ENCODE measurements at places on chromosomes 6 and 20.
A peak's percentile ranks its signal among the peaks of the same experiment; 100 is the strongest.

- DNase-seq = no peak
Observed at GRCh38 chr20:1371202-1371782, 21.6 kb downstream of the FKBP1A start.

DNA sequence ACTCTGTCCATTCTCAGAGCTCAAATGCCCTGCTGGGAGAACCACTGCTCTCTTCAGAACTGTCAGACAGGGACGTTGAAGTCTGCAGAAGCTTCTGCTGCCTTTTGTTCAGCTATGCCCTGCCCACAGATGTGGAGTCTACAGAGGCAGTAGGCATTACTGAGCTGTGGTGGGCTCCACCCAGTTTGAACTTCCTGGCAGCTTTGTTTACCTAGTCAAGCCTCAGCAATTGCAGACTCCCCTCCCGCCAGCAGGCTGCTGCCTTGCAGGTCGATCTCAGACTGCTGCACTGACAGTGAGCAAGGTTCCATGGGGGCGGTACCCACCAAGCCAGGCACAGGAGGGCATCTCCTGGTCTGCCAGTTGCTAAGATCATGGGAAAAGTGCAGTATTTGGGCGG lies 21.8 kb upstream of the UFL1 start:
- no peak for DNase-seq

DNA sequence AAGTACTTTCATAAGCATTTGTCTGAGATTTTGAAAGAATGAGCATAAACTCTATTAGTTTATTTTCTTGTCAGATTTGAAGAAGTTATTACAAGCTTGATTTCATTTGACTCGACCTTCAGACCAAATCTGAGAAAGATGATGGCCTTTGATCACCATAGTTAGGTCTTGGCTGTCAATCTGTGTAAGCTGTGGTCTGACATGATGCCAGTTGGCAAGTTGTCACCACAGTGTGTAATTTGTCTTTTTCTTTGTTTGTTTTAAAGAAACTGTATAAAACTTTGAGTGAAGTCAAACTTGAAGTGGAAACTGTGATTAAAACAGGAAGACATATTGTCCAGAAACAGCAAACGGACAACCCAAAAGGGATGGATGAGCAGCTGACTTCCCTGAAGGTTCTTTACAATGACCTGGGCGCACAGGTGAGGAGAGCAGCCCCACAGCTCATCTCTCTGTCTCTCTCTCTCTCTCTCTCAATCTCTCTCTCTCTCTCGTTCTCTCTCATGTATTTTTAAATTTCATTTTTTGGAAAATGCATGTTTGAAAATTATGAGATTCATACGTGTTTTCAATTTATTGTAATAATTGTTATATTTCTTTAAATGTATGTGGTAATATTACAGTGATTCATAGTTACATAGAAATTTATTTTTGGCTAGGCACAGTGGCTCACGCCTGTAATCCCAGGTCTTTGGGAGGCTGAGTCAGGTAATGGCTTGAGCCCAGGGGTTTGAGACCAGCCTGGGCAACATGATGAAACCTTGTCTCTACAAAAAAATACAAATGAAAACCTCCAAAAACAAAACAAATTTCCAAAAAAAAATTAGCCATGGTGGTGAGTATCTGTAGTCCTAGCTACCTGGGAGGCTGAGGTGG lies 208.1 kb downstream of the UTRN start:
- DNase-seq = no peak

GRCh38 chr6:136072691-136073090 lies 177.4 kb downstream of the MTFR2 start:
- no peak for DNase-seq

- no peak for DNase-seq
Observed at GRCh38 chr6:128158496-128158895, 257.6 kb upstream of the THEMIS start.

DNA sequence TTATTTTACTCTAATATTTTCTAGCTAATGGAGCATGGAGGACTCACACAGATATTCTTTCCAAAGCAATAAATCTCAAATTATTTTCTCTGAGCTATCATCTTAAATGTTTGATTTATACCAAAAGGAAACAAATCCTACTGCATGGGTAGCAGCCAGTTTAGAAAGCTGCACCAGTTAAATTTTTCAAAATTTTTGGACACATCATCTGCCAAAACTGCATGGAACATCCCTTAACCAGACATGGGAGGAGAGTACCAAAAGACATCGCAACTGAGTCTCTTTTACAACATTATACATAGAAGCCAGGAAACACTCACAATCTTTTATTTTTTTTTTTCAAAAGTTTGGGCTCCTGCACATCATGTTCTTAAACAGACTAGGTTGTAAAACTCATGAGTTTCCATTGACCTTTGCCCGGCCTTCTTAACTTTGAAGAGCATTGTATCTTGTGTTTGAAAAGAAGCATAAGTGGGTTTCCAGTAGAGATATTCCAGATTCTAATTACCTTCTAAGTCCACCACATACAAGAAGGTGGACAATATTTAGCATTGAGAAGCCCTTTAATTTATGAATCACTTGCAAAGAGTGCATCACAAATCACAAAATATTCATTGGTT lies 87.7 kb upstream of the HMGCLL1 start:
- DNase-seq = no peak

DNA sequence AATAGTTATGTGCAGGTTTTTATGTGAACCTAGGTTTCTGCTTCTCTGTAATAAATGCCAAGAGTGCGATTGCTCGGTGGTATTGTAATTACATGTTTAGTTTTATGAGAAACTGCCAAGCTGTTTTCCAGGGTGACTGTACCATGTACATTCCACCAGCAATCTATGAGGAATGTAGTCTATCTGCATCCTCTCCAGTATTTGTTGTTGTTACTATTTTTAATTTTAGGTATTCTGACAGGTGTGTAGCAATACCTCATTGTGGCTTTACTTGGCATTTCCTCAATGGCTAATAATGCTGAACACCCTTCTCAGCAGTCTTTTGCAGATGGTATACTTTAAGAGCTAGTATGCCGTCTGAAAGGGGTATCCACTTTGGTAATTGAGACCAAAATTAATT lies 142.1 kb downstream of the BMP2 start:
- DNase-seq = no peak

DNA sequence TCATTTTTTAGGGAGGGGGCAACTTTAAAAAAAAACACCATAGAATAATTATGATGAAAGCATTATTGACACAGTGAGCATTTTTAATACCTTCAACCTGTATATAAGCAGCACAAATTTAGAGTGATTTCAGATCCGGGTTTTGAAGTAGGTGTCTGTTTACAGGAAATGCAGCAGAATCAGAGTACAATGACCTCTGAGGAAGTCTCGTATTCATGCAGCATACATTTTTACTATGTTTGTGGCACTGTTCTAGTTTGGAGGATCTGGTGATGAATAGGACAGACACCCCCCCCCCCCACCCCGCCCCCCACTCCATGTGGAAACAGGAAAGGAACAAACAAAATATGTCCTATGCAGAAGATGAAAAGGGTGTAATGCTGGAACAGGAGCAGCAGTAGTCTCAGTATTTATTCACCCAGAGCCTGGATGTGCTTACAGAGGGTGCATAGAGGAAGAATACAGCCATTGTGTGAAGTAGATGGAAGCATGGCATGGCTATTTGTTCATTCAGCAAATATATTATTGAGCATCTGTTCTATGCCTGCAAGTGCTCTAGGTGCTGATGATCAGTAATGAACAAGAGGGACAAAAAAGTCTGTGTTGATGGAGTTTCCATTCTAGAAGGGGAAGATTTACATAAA lies 19.7 kb downstream of the VAPB start:
- DNase-seq = no peak

GRCh38 chr6:11769244-11769643 lies 9.4 kb downstream of the ADTRP start:
- DNase-seq = no peak

DNA sequence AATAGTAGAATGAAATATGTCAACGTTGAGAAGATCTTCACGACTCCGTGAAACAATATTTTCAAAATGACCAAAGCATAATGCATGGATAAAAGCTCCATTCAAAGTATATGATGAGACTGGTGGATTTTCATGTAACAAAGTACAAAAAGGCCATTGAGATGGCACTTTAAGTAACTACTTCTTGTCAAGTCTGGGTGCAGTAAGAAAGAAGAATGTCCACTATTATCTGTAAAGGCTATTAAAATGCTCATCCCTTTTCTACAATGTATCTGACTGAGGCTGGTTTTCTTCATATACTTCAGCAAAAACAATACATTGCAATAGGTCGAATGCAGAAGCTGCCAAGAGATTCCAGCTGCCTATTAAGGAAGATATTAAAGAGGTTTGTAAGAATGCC lies 457.4 kb downstream of the PKHD1 start:
- no peak for DNase-seq

DNA sequence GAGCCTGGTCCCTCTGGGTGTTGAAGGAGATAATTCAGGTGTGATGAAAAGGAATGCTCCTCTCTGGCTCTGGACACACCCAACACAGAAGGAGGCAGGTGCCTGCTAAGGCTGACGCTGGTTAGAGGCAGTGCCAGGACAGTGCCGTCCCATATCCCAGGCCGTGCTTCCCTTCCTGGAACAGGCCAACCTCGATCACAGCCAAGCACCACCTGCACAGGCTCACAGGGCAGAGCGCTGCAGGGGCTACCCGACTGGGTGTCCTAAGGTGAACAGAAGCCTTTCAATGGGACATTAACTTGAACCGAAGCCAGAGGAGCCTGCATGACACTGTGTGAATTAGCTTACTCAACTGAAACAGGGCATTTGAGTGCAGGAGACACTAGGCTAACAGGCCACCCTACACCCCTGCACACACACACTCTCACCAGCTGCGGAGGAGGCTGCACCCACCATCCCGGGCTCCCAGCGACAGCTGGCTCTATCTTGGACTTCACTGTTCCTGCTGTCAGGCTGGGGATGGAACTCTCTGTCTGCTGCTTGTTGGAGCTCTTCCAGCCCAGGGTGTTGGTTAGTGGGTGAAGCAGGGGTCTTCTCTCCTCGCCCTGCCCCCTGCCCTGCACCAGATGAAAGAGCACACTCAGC lies 347.2 kb downstream of the TAF4 start:
- DNase-seq = no peak

DNA sequence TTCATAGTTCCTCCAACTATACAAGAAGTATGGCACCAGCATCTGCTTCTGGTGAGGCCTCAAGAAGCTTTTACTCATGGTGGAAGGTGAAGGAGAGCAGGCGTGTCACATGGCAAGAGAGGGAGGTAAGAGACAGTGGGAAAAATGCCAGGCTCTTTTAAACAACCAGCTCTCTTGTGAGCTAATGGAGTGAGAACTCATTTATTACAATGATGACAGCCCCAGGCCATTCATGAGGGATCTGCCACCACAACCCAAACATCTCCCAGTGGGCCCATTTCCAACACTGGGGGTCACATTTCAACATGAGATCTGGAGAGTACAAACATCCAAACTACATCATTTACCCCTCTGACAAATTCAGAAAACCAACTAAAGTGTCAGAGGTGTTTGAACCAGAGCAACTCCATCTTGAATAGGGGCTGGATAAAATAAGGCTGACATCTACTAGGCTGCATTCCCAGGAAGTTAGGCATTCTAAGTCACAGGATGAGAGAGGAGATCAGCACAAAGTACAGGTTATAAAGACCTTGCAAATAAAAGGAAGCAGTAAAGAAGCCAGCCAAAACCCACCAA lies 2.2 kb upstream of the UBD start:
- no peak for DNase-seq

DNA sequence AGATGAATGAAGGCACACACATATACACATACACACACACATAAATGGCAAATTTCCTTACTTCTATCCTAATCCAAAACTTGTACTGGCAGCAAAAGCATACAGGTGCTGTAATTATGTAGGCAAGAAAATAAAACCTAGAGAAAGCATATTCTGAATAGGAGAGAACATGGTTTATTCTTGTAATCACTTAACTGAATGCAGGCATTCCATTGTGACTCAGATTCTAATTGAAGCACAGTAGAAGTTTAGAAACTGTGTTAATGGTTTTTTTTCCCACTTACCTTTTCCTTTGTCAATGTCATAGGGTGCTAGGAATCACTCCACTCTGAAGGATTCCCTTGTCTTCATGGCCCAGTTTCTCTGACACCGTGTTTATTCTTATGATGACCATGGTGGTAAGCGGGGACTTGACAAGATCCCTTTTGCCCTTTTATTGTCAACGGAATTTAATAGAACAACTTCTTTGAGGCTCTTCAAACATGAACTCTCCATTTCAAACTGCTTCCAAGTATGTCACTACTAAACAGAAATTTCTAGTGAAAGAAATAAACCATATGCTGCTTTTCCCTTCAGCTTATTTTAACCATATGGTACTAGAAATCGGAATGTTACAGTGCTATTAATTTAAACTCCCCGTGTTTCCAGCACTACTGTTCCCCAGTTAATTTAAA lies 164.2 kb downstream of the OGFRL1 start:
- DNase-seq = no peak

DNA sequence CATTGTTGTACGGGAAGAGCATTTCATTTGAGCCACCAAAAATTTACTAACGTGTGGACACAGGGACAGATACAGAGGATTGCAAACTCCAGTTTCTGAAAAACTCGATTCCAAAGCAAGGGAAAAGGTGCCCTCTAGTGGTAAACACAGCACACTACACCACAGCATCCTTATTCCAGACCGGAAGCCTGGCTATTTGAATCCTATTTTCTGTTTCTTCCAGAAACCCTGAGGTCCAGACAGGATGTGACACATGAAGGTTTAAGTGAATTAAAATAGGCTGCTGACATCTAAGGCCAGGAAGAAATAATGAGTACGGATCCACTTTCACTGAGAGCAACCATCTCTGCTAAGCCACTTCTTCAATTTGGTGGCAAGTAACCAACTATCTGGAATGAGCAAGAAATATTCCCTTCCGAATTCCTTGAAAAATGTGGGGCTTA lies 31.8 kb upstream of the GMPR start:
- DNase-seq = peak; percentile 82

- peak; percentile 91 for DNase-seq
Observed at GRCh38 chr6:53793318-53794136, 1.3 kb upstream of the LRRC1 start.

- no peak for DNase-seq
Observed at GRCh38 chr20:31841928-31842327, 3.5 kb downstream of the FOXS1 start.

DNA sequence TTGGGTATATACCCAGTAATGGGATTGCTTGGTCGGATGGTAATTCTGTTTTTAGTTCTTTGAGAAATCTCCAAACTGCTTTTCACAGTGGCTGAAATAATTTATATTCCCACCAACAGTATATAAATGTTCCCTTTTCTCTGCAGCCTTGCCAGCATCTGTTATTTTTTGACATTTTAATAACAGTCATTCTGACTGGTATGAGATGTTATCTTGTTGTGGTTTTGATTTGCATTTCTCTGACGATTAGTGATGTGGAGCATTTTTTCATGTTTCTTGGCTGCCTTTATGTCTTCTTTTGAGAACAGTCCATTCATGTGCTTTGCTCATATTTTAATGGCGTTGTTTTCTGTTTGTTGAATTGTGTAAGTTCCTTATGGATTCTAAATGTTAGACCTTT lies 641.6 kb downstream of the HACE1 start:
- no peak for DNase-seq

GRCh38 chr6:169583886-169584541 lies 117.8 kb downstream of the WDR27 start:
- no peak for DNase-seq

GRCh38 chr20:41669708-41670263 lies 51.6 kb upstream of the CHD6 start:
- no peak for DNase-seq

GRCh38 chr20:7637184-7637583 lies 303.1 kb downstream of the HAO1 start:
- DNase-seq = no peak

Data from NCI-H82 (cell line).